ENCODE measurements at places on chromosomes 4 and X.

DNA sequence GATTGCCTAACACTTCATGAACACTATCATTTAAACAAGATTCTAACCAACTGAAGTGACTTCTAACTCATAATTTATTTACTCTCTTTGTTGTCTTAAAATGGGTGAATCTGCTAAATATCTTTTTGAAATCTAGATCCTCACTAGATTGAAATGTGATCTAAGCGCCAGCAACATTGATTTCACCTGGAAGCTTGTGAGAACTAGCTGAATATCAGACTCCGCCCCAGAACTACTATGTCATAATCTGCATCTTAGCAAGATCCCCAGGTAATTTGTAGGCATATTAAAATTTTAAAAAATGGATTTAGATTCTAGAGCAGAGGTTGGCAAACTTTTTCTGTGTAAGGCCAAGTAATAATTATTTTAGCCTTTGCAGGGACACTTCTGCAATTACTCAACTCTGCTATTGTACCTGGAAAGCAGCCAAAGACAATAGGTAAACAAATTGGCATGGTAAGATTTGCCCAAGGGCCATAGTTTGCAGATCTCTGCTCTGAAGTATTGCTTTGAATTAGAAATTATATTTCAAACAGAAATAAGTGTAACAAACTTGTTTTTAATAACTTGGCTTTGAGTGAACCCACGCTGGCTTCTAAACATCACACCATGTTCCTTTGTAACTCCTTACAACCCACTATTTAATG lies 121.5 kb downstream of the REELD1 start:
- peak; percentile 32 for DNase-seq

DNA sequence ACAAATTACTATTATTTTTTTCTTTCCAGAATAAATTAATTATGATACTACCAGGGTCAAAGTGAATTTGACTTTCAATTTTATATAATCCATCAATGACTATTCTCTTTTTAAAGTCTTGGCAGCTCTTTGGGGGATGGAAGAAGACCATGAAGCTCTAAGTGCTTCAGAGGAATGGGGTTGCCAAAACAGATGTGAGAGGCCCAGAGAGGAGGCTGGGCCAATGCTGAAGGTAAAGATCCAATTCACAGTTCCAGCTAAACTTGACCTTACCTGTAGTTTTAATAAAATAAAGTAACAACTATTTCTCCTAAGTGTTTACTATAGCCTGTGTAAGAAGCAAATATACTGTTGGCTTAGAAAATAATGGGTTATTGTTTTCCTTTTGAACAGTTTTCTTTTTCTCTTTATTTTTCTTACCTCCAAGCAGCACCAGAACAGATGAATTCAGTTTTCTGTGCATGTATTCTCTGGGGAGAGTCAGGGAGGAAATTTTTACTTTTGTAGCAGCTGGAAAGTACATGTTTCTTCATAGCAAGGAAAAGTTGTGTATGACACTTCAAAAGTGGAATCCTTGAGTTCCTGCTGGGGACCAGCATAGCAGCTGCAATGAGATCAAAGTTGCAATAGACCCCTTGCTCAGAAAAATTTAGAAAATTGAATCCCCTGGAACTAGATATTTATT lies 104.9 kb downstream of the CEP44 start:
- DNase-seq: no peak

DNA sequence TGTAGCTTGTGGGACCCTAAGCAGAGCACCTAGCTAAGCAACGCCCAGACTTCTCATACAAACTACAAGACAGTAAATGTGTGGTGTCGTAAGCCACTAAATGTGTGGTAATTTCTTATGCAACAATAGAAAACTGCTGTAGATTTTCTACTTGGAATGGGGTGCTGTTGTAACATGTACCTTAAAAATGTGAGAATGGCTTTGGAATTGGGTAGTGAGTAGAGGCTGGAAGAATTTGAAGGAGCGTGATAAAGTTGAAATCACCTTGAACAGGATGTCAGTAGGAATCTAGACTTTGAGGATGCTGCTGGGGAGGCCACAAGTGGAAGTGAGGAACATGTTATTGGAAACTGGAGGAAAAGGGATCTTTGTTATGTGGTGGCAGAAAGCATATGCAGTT lies 43.2 kb upstream of the FUNDC1 start:
- no peak for DNase-seq

DNA sequence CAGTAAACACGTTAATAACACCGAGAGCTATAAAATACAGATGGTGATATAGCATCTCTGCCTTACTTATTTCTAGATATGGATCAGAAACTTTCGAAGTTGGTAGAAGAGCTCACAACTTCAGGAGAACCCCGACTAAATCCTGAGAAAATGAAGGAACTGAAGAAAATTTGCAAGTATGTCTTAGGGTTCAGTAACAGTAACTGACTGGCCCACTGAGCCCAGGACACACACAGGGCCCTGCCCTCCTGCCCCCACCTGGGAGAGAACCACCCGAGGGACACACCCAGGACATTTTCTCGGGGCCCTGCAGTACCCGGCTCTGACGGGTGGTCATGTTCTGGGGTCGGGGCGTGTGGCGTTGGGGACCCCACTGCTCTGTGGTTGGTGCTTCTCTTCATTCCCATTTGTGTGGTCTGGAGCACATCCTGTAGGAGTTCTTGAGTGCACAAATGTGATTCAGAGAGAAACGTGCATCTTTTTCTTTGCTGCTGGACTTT lies 1.1 kb downstream of the UVSSA start:
- DNase-seq: no peak

DNA sequence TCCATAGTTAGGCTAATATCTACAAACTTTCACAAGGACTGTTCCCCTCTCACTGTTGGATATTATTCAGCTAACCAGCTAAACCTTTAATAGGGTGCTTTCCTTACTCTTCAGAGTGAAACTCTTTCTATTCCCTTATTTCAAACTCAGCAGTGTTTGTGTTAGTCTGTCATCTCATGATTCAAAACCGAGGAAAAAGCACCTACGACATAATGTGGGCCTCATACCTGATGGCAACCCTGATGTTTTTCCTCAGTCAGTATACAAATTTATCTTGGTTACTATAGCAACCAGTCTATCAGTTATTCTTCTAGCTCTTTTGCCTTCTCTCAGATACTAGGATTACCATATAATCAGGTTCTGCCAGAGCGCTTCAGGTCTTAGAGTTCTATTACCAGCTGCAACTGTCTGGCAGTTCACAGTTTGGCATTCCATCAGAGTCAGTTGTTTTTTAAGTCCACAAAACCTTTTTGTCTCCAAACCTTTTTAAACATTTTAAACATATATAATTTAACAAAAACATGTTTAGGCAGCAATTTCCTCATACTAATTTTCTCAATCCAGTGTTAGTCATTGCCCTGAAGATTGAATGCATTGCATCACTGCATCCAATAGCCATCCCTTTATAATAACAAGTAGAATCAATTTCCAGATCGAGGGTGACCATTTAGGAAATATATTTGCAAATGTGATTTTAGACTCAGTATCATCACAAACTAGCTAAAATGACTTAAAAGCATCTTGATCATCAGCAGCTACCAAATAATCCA lies 7.4 kb downstream of the WDR44 start:
- no peak for DNase-seq

- no peak for DNase-seq
These were observed 43.0 kb upstream of the TEX13D start for GRCh38 chrX:124289443-124289842.

DNA sequence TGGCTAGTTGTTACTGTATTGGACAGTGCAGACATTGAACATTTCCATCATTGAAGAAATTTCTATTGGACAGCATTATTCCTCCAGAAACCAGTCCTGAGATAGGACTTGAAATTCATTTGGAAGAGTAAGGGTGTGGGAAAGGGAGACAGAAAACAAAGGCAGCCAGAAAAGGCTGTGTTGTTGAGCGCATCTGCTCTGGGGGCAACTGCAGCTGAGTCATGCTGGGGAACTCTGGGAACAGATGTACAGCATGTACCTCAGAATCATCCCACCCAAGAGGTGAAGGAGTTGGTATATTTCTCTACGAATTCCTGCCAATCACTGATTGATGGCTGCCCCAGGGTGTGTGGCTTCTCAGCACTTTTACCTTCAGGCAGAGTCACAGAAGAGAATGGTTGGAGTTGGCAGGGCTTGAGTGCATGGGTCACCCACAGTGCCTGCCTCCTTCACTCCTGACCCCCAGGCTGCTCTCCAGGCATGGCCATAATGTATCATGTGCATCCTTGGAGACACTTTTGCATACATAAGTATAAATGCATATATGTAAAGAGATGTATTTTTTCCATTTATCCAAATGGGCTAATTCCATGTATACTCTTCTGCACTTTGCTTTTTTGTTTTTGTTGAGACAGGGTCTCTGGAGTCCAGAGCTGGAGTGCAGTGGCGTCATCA lies 39.4 kb downstream of the GEMIN8 start:
- no peak for DNase-seq

DNA sequence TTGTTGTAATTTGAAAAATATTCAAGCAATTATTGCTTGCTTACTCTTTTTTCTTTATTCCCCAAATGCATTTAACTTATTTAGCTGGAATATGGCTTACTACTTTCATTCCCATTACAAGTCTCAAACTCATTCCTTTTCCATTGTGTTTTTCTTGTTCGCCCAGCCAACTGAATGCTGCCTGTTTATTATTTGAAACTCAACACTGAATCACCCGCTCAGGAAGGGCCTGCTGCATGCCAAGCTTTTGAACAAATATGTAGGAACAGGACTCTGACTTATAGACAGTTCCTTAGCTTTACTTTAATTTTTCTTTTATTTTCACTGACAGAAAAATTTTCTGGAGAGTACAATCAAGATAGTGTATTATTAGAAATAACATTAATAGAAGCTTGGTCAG lies 12.9 kb downstream of the PCDH18 start:
- DNase-seq: peak; percentile 74

DNA sequence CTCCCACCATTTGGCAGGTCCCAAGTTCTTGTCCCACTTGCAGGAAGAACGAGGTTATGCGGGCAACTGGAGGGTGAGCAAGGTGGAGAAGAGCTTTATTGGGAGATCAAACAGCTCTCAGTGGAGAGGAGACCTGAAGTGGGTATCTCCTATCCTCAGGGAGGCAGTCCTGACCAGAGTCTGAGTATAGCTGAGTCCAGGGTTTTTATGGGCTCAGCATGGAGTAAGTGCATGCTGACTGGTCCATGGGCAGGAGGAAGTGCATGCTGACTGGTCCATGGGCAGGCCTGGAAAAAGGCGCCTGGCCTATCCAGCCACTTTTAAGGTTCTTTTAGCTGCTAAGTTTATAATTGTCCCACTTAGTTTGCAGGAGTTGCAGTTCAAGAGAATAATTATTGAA lies 7.4 kb upstream of the HNRNPD start:
- DNase-seq: no peak

- DNase-seq: peak; percentile 95
These were observed 29.6 kb upstream of the SPON2 start for GRCh38 chr4:1201851-1202525.

DNA sequence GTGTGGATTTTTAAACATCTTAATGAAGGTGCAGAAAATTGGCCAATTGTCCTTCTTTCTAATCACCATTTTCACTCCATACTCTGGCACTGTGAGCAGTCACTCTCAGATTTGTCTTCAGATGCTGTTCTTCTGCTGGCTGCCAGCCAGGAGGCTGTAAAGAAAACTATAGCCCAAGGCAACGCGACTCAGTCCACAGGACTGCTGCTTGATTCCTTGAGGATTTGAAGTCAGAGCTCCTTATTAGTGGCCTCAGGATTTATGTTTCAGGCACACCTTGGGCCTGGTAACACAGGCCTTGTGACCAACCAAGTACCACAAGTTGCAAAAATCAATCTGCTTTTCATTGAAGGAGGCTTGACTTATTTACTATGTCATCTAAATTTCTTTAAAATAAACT lies 342.6 kb downstream of the GPM6A start:
- DNase-seq: peak; percentile 7

- no peak for DNase-seq
These were observed 136.7 kb upstream of the RPL34 start for GRCh38 chr4:108483650-108484049.

GRCh38 chr4:57051095-57051494 lies 59.1 kb downstream of the IGFBP7 start:
- DNase-seq: no peak

DNA sequence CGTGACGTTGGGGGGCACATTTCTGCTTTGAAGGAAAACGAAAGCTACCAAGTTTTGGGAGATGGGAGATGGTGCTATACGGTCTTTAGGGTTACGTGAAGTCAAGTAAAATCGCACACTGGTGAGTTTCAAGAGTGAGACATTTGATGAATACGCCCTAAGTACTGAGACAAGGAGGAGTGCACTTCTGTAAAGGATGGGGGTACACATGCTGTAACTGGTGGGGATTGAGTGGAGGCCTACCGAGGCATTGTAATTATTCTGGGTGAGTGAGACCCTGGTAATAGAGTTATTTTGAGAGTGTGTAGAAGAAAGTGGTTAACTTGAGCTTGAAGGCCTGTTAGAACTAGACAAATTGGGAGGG lies 536 bp downstream of the SH3BGRL start:
- peak; percentile 8 for DNase-seq

DNA sequence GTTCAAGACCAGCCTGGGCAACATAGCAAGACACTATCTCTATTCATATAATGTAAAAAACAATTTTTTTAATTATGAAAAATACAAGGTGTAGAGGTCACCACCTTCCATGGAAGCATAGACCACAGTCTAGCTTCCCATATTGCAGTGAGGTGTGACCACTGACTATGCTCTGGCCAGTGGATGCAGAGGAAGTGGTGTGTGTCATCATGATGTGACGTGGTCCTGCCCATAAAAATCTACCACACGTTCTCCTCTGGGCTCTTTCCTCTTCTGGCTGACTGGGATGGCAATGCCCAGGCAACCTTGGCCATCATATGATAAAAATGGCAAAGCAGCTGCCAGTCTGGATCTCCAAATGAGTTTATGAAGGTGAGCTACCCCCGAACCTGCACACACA lies 65.7 kb downstream of the RBM47 start:
- DNase-seq: no peak

DNA sequence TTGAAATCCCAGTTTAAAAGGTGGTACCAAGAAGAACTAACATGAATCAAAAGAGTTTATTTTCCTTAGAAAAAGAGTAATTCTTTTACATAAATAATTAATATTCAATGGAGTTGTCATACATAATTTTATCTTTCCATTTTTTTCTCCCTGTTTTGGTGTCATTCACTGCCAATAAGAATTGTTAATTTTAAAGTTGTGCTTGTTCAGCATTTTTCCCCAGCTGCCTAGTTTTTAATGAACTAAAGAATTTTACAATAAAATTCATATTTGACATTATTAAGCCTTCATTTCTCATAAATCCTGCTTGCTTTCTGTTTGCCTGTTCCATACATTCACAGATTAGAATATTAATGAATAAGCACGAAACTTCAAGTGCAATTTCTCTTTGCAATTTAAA lies 393.6 kb downstream of the GRXCR1 start:
- no peak for DNase-seq

GRCh38 chrX:11135564-11136185 lies 24.5 kb downstream of the HCCS start:
- peak; percentile 17 for DNase-seq

DNA sequence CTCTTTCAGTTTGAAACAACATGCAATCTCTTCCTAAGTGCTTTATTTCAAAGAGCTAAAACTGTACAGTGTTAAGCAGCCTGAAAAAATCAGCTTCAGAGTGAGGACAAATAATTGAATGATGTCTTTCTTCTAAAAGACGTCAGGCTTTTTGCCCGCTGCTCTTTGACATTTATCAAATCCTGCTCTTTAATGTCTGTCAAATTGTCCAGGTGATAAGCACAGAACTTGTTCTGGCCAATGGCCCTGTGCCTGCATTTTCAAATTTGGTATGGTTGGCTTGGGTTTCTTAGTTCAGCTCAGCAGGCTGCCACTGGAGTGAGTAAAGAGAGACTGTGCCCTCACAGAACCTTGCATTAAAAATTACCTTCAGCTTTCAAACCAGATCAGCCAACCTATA lies 712.9 kb upstream of the LCORL start:
- DNase-seq: no peak

Measured in fibroblast of pulmonary artery (primary cell).